RPMI7951 (cell line): ENCODE measurements at places on chromosomes 4 and X. TPM values are rescaled to one million over a fixed set of nuclear protein-coding genes. Genes with fewer than 3 reads are reported as not detected.

- DNase-seq: peak; percentile 55
Observed at GRCh38 chrX:48617542-48618340, 20.4 kb downstream of the WDR13 start.

GRCh38 chrX:152575331-152575730 is 62.4 kb upstream of the GABRQ start:
- DNase-seq: peak; percentile 47

DNA sequence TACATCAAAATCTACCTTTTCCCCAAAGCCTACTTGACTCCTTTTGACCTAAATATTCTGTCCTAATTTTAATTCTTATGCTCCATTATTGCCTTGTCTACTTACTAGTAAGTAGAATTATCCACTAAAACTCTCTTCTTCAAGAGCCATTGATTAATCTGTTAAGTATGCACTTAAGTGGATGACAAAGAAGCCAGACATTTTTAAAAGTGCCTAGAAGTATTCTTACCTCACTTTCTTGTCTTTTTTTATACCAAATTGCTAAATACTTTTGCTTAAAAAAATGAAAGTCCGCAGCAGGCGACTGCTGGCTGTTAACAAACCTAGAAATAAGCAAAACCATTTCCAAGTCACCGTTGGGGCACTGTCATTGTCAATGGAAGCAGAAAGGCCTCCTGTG is 20.1 kb upstream of the FRMPD4 start:
- DNase-seq: no peak

DNA sequence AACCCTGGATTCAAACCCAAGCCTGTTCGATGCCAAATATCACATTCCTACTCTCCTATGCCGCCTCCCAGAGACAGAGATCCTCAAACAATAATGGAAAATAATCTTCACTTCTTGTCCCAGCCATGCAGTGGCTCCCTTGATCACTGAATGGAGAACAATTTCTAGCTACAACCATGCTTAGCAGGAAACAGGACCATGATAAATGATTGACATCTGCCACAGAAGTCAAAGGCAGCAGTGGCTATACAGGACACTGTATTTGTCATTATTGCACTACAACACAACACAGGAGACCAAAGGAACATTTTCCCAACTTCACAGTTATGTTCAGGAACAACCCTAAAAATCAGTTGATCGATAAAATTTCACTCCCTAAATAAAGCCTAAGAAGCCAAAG is 243.3 kb upstream of the SLC7A11 start:
- no peak for DNase-seq

DNA sequence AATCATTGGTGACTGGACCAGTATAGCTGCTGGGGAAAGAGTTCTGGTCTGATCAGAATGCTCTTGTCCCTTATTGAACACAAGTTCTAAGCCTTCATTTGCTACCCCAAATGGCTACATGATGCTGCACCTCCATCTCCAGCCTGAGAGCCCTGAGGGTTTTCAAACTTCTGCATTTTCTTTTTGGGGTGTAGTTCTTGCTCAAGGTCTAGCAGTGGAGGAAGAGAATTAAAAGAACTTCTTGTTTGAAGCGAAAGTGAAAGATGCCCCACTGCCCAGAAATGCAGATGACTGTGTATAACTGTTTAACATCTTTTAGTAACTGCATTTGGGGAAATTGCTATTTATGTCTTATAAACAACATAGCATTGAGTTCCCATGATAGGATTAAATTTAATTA is 38.5 kb downstream of the LAMTOR3 start:
- no peak for DNase-seq

The PAGE2 gene
- 7.4 and 9.3 TPM in 2 replicates for total RNA-seq
